ENCODE measurements at places on chromosomes 16 and 17. TPM values are rescaled to one million over a fixed set of nuclear protein-coding genes. Genes with fewer than 3 reads are reported as not detected.
A peak's percentile ranks its signal among the peaks of the same experiment; 100 is the strongest.

The CA10 gene
- not detected for total RNA-seq

The GRB7 gene
- total RNA-seq, result 1.6 TPM

The CCDC200 gene
- not detected for total RNA-seq

The TNFRSF13B gene
- total RNA-seq, result not detected

The TMEM220 gene
- total RNA-seq, result 0.53 TPM

The NGFR gene
- total RNA-seq, result 53.0 TPM

The GDPD1 gene
- not detected for total RNA-seq

The TNS4 gene
- total RNA-seq, result not detected

The SIRT7 gene
- 32.6 TPM for total RNA-seq

DNA sequence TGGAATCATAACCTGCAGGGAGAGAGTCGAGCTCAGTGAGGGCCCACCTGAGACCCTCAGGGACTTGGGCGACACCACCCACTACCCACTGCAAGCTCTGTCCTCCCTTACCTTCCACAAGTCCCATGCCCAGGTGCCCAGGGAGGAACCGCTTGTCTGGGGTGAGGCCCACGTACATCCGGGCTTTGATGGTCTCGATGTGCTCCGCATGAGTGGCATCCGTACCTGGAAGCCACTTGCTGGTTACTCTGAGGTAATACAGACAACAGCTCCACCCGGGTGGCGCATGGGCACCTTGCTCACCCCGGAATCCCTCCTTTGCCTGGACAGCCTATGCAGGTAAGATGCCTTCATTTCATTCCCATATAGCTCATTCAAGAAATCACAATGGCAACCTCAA is 24.8 kb downstream of the MIEF2 start:
- no peaks in the 10 kb centered on the region for H3K4me1 ChIP-seq
- peaks cover 94% of the 10 kb centered on the region for H3K36me3 ChIP-seq
- DNase-seq, result no peak
- H3K27me3 ChIP-seq, result no peaks in the 10 kb centered on the region
- no peak overlapping the region for H3K27ac ChIP-seq

DNA sequence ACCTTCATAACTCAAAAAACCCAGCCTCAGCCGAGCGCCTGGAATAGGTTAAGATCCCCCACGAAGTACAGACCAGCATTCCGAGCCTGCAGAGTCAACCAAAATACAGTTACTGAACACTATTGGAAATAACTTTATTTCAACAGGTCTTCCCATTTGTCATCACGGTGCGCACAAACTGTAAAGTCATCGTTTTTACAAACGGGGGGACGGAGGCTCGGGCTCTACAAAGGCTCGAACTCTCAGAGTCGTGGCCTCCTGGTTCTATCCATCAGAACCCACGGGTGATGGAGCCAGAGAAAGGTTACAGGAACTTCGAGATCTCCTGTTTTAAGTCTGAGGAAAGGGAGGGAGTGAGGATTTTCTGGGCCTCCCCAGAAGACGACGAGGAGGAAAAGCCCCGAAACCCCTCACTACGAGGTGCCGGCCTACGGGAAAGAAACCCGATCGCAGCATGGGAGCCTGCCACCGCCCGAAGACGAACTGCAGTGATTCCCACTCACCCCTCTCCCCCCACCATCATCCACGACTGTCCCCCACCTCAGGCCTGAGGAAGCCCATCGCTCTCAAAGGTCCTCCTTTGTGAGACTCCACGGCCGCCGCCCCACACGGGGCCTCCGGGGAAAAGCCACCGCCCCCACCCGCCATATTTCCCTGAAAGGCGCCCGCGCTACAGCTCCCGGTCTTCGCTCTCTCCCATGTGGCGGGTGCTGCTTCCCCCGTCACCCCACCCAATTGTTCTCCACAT is 917 bp downstream of the YWHAE start:
- H3K27ac ChIP-seq, result peak overlapping the region; percentile 92
- no peaks in the 10 kb centered on the region for H3K27me3 ChIP-seq
- no peaks in the 10 kb centered on the region for H3K36me3 ChIP-seq
- peak overlapping the region; percentile 85 for H3K4me3 ChIP-seq
- DNase-seq, result no peak
- peaks cover 26% of the 10 kb centered on the region for H3K4me1 ChIP-seq

DNA sequence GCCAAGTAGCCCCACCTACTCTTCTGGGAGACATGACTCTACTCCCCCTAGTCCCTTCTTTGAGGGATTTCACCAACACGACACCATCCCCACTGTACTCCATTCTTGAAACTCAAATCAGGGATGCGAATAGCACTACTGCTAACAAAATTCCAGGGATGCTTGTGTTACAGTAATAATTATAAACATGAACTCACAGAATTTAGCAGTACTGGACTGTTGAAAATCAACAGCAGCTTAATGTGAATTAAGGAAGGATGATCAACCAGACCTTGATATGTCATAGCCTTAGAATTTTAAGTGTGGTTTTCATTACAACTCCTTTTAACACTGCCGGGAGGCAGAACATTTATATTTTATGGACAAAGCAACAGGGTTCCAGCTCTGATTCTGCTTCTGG is 37.9 kb downstream of the AMFR start:
- no peak overlapping the region for H3K27ac ChIP-seq
- H3K4me1 ChIP-seq, result no peaks in the 10 kb centered on the region
- no peak for DNase-seq
- peaks cover 70% of the 10 kb centered on the region for H3K36me3 ChIP-seq
- no peak overlapping the region for H3K4me3 ChIP-seq

DNA sequence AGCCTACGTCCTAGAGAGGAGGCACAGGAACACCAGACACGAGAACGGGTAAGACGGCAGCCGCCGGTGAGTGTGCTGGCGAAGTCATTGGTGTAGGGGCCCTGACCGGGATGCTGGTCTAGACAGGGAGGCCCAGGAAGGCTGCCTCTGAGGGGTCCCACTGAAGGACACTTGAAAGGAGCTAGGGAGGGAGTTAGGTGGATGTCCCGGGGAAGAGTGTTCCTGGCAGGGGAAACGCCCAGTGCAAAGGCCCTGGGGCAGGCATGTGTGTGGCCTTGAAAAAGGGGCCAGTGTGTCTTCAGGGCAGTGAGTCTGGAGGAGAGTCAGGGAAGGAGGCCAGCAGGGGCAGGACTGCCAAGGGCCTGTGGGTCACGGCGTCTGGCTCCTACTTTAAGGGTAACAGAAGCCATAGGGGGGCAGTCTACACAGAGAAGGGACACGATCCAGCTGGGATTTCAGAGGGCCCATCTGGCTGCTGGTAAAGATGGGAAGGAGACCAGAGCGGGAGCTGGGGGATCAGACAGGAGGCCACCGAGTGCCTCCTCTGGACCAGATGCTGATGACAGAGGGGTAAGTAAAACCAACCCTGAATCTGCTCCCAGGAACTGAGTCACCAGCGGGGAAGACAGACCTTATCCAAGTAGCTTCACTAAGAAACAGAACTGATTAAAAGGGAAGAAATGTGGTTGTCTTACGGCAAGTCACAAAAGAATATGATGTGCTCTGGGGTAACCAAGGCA is 115.9 kb downstream of the LITAF start:
- no peak overlapping the region for H3K27ac ChIP-seq
- no peaks in the 10 kb centered on the region for H3K36me3 ChIP-seq
- no peaks in the 10 kb centered on the region for H3K27me3 ChIP-seq

- H3K27me3 ChIP-seq, result no peaks in the 10 kb centered on the region
- DNase-seq, result no peak
- H3K27ac ChIP-seq, result no peak overlapping the region
- H3K4me1 ChIP-seq, result no peaks in the 10 kb centered on the region
- H3K36me3 ChIP-seq, result no peaks in the 10 kb centered on the region
Measured at GRCh38 chr16:79054211-79054984, 546.1 kb downstream of the MAF start.

- H3K27me3 ChIP-seq, result no peaks in the 10 kb centered on the region
- no peak overlapping the region for H3K4me3 ChIP-seq
- H3K36me3 ChIP-seq, result no peaks in the 10 kb centered on the region
- H3K4me1 ChIP-seq, result peaks cover 5% of the 10 kb centered on the region
- peak overlapping the region; percentile 60 for H3K27ac ChIP-seq
- peak; percentile 63 for DNase-seq
Measured at GRCh38 chr17:31724619-31725018, 134.4 kb downstream of the COPRS start.

DNA sequence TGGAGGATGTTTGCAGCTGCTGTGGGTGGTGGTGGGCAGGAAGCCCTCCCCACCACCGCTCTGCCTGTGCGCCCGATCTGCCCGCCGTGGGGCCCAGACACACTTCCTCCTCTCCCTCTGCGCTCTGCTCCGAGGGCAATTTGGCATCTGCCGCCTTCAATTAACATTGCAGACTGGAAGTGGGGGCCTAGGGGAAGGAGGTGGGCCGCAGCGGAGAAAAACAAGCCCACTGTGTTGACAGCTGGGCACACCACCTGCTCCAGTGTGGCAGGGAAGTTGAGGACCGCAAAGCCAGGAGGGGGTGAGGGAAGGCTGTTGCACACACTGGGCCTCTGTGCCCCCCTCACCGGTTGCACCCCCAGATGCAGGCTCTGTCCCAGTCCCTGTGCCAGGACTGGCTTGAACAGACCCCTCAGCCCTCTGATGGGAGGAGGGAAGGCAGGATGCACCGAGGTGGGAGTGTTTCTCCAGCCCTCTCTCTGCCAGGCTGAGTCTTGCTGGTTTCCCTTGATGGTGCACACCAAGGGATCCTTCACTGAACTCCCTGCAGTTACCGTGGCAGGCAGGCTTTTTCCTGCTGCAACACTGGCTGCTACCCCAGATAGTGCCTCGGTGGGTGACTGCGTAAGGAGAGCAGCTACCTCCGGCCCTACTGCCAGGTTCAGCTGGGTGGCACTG is 72.8 kb upstream of the MED9 start:
- H3K4me1 ChIP-seq, result no peaks in the 10 kb centered on the region
- H3K4me3 ChIP-seq, result no peak overlapping the region
- H3K36me3 ChIP-seq, result no peaks in the 10 kb centered on the region
- no peaks in the 10 kb centered on the region for H3K27me3 ChIP-seq

DNA sequence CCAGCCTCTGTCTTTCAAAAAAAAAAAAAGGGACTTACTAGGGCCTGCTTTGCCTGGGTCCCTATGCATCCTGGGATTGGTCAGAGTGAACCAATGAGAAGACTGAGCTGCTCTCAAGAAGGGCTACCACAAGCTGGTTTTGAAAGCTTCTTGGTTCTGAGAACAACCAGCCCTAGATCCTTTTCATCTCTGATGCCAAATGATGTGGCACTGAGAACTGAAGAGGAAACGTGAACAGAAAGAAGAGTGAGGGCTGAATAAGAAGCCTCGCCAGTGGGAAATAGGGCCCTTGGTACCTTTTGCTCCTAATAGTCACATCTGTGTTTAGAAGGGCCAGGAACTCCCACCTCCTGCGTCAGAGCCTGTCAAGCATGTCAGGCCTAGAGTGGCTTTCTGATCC is 10.7 kb downstream of the TACO1 start:
- H3K36me3 ChIP-seq, result peaks cover 33% of the 10 kb centered on the region
- DNase-seq, result no peak
- no peak overlapping the region for H3K27ac ChIP-seq
- no peaks in the 10 kb centered on the region for H3K27me3 ChIP-seq
- no peaks in the 10 kb centered on the region for H3K4me1 ChIP-seq
- H3K4me3 ChIP-seq, result no peak overlapping the region

DNA sequence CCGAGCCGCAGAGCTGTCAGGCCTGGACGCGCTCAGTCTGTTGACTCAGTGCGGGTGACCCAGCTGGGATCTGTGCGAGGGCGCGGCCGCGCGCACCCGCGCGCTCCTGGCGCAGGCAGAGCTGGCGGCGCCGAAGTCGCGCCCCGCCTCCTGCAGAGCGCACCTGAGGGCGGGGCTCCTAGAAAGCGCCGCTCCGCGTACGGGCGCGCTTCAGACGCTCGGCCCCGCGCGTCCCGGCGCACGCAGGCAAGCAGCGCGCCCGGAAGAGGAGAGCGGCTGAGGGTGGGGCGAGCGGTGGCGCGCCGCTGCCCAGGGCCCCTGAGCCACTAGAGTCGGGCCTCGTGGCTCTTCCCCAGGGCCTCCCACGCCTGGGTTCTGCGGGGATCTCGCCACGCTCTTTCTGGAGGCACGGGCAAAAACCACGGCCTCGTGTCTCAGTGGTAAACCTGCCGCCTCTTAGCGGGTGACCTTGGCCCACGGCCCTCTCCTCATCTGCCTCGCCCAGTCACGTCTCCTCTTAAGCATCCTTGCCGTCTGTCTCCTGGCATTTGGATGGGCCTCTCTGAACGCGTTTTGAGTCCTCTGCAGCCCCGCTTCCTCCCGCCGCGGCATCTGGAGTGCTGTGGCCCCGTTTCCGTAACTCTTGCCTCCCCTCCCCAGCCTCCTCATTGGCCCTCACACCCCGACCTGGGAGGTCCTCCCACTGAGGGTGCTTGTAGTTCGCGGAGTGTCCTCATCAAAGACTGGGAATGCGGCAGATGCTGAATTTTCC is at the start of gene ABCA5:
Gene ABCA5 (minus strand): TSS at position 74 of the 772 bp plus-strand sequence. CDS start 12,718 bp downstream, outside the sequence.
- H3K27me3 ChIP-seq, result no peaks in the 10 kb centered on the region
- H3K4me3 ChIP-seq, result peak within 1 kb of the TSS; percentile 88
- no peaks in the 10 kb centered on the region for H3K4me1 ChIP-seq
- peak within 1 kb of the TSS; percentile 63 for H3K27ac ChIP-seq

- H3K27ac ChIP-seq, result no peak overlapping the region
- no peaks in the 10 kb centered on the region for H3K27me3 ChIP-seq
- H3K4me1 ChIP-seq, result no peaks in the 10 kb centered on the region
- no peak overlapping the region for H3K4me3 ChIP-seq
- DNase-seq, result no peak
Measured at GRCh38 chr16:10003486-10003885, 178.7 kb downstream of the GRIN2A start.

DNA sequence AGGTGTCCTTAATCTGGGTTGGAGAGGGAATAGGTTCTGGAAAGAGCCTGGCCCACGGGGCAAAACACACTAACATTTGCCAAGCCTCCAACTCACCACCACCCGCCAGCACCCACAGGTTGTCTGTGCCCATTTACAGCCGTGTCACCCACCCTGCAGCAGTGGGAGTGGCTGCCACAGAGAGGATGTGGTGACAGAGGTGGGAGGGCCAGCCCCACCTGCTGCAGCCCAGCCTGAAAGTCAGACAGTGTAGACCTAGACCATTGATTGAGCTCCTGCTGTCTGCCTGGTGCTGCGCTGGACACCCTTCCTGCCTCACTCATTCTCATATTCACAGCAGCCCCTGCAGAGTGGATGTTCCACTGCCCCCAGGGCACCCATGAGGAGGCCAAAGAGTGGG is 44.7 kb downstream of the IL21R start:
- no peaks in the 10 kb centered on the region for H3K4me1 ChIP-seq
- no peak for DNase-seq
- H3K27me3 ChIP-seq, result no peaks in the 10 kb centered on the region
- H3K36me3 ChIP-seq, result no peaks in the 10 kb centered on the region
- no peak overlapping the region for H3K27ac ChIP-seq
- no peak overlapping the region for H3K4me3 ChIP-seq

DNA sequence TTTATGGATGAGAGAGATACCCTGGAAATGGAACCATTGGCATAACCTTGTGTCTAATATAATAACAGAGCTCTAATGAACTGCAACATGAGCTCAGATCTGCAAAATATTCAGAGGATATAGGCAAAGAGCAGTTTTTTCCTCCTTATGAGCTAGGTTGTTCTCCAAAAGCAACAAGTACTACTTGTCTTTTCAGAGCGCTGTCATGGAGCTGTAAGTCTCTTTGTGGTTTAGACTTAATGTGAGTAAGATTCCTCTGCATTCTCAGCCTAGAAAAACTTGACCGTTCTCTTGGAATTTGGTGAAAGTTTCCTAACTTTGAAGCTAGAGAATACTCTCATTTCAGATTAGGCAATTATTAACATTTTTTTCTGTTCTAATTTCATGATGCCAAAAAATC is 85.2 kb downstream of the FTO start:
- no peaks in the 10 kb centered on the region for H3K4me1 ChIP-seq
- H3K4me3 ChIP-seq, result no peak overlapping the region
- H3K36me3 ChIP-seq, result no peaks in the 10 kb centered on the region
- no peak overlapping the region for H3K27ac ChIP-seq
- H3K27me3 ChIP-seq, result no peaks in the 10 kb centered on the region
- no peak for DNase-seq

- no peaks in the 10 kb centered on the region for H3K4me1 ChIP-seq
- no peak overlapping the region for H3K4me3 ChIP-seq
- H3K27me3 ChIP-seq, result no peaks in the 10 kb centered on the region
- no peaks in the 10 kb centered on the region for H3K36me3 ChIP-seq
- no peak overlapping the region for H3K27ac ChIP-seq
Measured at GRCh38 chr17:13350466-13350865, 251.3 kb downstream of the HS3ST3A1 start.
